ENCODE measurements at places on chromosomes 5 and 9.

- DNase-seq = no peak
These were observed 10.6 kb upstream of the FEM1C start for GRCh38 chr5:115555084-115555633.

DNA sequence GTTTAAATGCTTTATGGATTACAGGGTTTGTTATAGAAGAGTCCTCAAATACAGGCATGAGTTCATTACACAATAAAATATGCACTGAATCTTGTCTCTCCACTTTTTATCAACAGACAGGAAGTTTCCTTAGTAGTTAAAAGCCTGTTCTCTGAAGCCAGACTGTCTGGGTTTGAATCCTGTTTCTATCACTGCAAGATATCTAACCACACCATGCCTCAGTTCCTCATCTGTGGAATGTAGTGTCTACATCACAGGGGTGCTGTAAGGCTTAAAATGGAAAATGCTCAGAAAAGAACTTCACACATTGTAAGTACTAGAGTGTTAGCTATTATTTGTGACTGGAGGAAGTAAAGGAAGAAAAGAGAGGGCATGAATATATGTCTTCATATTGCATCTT, 9.3 kb downstream of the LIX1 start:
- no peak for DNase-seq

DNA sequence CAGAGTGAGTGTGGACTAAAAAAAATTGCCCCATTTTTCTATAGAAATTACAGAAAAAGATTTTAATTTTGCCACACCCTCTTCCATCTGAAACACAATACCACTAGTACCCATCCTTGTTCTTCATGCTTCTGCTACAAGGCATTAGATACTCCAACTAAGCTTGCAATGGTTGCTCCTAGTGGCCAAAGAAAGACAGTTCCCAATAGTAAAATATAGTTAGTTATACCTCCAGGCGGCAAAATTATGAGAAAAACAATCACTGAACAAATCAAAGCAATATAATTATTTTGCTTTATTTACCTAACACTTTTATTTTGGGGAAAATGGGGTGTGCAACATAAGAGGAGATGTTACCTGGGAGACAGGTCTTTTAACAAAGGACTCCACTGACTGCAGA, 101.2 kb downstream of the RAPGEF6 start:
- no peak for DNase-seq

DNA sequence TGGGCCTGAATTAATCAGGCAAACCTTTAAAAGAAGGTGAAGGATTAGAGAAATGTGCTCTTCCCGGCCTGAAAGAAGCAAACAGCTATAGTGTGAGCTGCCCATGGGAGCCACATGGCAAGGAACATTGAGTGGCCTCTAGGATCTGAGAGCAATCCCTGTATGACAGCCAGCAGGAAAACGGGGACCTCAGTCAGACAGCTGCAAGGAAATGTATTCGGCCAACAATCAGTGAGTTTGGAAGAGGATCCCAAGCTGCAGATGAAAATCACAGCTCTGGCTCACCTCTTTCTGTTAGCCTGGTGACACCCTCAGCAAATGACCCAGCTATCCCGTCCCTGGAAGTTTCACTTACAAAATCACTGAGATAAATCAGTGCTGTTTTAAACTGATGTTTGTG, 309.2 kb downstream of the SH3GL2 start:
- DNase-seq = no peak

GRCh38 chr9:70113403-70114022, 69.9 kb downstream of the MAMDC2 start:
- DNase-seq = peak; percentile 62
